ENCODE measurements at places on chromosomes 5 and 9. TPM values are rescaled to one million over a fixed set of nuclear protein-coding genes. Genes with fewer than 3 reads are reported as not detected.

Gene INSYN2B
- polyA plus RNA-seq = 2.3 TPM

Gene TLR4
- 7.7 TPM for polyA plus RNA-seq

Gene SPATA31A1
- polyA plus RNA-seq = not detected

Gene ASS1
- polyA plus RNA-seq = 298 TPM

Gene CSF1R
- polyA plus RNA-seq = 15.4 TPM

Gene GHR
- 21.1 TPM for polyA plus RNA-seq

Gene SPATA9
- 1.7 TPM for polyA plus RNA-seq

Gene PFN3
- 2.6 TPM for polyA plus RNA-seq

Gene AGXT2
- polyA plus RNA-seq = 34.1 TPM

Gene SGCD
- polyA plus RNA-seq = 9.5 TPM

Gene CCDC152
- polyA plus RNA-seq = 15.9 TPM

Gene HTR4
- polyA plus RNA-seq = 0.17 TPM

Gene GRM6
- polyA plus RNA-seq = 0.49 TPM

Gene FAF2
- 50.6 TPM for polyA plus RNA-seq

Gene FLT4
- polyA plus RNA-seq = 25.6 TPM

Gene MAP1B
- polyA plus RNA-seq = 50.2 TPM

Gene ECM2
- 21.6 TPM for polyA plus RNA-seq

Gene BOD1
- polyA plus RNA-seq = 124 TPM

Gene GFPT2
- 5.6 TPM for polyA plus RNA-seq

Gene SPINK14
- not detected for polyA plus RNA-seq

Gene BRINP1
- 5.3 TPM for polyA plus RNA-seq

Gene C9orf153
- 0.29 TPM for polyA plus RNA-seq

Gene BNC2
- polyA plus RNA-seq = 47.7 TPM

Gene NOXA1
- 4.7 TPM for polyA plus RNA-seq

Gene FST
- 33.5 TPM for polyA plus RNA-seq

Gene CARTPT
- not detected for polyA plus RNA-seq

Gene PCDHA1
- polyA plus RNA-seq = not detected

Gene BAAT
- polyA plus RNA-seq = 0.35 TPM

Gene SLC6A3
- 0.14 TPM for polyA plus RNA-seq

Gene PCA3
- polyA plus RNA-seq = 0.19 TPM

Gene CDX1
- 0.10 TPM for polyA plus RNA-seq

Gene ECSCR
- polyA plus RNA-seq = 23.9 TPM

Gene SOX30
- 0.76 TPM for polyA plus RNA-seq

Gene SLCO6A1
- polyA plus RNA-seq = not detected

Gene LCN9
- polyA plus RNA-seq = not detected

Gene CDK7
- polyA plus RNA-seq = 43.2 TPM

Gene PCDHAC1
- 0.52 TPM for polyA plus RNA-seq
